ENCODE measurements at places on chromosomes 6 and 20.

DNA sequence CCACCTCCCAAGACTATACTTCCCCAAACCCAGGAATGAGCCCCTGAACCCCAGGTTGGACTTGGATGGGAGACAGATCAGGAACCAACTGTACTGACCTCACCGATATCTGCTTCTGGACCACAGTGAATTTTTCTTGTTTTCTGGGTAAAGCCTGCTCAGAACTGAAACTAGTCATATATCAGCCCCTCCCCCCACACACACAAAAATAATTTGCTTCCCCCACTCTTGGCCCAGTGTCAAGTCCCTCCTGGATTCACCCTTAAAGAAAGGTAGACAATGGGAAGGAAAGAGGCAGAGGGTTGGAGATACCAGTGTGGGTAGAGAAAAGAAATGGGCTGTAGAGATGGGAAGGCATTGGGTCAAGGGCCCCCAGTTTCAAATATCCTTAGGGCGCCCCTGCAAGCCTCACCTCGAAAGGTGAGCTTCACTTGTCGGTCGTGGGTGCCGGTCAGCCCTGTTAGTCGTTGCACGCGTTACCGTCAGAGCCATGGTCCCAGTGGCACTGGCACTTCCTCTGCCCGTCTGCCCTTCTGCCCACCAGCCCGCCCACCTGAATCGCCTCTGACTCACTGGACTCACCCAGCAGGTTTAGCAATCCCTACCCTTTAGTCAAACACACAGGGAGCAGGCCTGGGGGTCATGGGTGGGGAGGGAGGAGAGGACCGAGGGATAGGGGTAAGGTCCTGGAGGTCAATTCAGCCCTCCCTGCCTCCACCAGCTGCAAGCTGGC lies 8.5 kb upstream of the SPAG4 start:
- no peak for DNase-seq

- no peak for DNase-seq
Observed at GRCh38 chr6:43814865-43815264, 44.9 kb downstream of the VEGFA start.

DNA sequence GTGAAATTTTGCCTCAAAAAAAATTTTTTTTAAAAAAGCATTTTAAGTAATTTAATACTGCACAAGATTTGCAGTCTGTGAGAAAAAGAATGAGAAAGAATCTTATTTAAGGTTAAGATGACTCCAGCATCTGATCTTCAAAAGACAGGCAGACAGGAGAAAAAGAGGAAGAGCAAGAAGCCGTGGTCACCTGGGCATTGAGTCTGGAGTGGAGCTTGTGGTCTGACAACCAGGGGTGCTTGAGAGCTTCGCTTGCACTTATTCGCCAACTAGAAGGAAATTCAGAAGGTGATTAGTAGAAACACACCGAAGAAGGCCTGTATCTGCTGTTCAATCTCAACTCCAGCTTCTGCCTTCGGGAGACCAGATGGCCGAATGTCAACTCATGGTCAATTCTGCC lies 75.9 kb downstream of the MYLK4 start:
- no peak for DNase-seq

DNA sequence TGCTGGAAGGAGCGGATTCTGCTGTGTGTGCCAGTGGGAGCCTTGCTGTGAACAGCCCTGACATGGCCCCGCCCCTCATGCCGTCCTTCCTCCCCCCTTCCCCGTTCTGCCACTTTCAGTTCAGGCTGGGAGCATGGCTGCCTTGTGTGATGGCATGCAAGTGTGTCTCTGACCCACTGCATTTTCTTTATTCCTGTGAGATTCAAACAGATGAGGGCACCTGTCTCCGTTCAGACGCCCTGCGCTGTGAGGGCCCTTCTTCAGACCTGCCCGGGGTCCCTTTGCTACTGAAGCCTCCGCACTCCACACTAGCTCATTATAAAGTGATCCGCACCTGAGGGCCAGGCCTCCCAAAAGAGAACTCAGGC lies 88.3 kb downstream of the TAF4 start:
- DNase-seq: no peak

- DNase-seq: no peak
Observed at GRCh38 chr6:63567966-63568365, 4.3 kb upstream of the LOC128125822 start.

GRCh38 chr6:56490993-56491392 lies 151.7 kb downstream of the DST start:
- peak; percentile 40 for DNase-seq

DNA sequence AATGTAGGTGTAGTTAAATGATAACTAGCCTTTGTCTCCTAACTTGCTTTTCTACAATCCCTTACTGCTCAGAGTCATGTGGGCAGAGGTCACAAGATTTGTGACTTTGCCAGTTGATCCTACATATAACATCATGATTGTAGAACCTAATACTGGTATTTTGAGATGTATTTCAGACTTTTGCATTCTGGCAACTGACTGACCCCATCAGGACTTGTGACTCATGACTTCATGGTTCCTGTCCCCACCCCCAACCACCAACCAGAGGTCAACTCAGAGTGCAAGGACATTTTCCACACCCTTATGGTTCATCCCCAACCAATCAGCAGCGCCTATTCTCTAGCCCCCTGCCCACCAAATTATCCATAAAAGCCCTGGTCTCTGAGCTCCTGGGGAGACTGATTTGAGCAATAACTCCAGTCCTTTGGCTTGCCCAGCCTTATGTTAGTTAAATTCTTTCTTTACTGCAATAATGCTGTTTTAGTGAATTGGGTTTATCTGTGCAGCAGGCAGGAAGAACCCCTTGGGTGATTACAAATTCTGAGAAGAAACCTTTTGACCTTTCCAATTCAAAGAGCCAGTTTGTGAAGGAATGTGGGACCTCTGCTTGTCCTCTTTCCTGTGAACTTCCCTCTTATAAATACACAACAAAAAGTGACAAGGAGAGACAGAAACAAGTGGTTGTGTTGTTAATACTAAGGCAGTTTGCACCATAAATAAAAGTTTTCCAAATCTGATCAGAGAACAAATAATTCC lies 588.7 kb downstream of the UTRN start:
- no peak for DNase-seq

GRCh38 chr6:3228046-3228671 lies 706 bp upstream of the TUBB2B start:
- DNase-seq: no peak

DNA sequence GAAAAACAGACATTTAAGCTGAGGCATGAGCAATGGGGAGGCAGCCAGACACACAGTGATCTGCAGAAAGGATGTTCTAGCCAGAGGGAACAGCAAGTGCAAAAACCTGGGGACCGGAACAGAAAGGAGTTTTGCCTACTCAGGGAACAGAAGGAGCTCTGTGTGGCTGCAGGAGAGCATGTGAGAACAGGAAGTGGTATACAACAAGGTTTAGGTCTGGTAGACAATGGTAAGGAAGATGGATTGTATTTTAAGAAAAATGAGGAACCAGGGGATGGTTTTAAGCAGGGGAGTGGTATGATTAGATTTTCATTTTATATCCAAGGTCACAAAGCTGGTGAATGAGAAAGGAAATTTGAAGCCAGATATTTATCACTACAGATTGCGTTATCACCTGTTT lies 157.5 kb downstream of the UNC5CL start:
- no peak for DNase-seq

GRCh38 chr6:81754906-81755305 lies 2.4 kb upstream of the TENT5A start:
- no peak for DNase-seq

DNA sequence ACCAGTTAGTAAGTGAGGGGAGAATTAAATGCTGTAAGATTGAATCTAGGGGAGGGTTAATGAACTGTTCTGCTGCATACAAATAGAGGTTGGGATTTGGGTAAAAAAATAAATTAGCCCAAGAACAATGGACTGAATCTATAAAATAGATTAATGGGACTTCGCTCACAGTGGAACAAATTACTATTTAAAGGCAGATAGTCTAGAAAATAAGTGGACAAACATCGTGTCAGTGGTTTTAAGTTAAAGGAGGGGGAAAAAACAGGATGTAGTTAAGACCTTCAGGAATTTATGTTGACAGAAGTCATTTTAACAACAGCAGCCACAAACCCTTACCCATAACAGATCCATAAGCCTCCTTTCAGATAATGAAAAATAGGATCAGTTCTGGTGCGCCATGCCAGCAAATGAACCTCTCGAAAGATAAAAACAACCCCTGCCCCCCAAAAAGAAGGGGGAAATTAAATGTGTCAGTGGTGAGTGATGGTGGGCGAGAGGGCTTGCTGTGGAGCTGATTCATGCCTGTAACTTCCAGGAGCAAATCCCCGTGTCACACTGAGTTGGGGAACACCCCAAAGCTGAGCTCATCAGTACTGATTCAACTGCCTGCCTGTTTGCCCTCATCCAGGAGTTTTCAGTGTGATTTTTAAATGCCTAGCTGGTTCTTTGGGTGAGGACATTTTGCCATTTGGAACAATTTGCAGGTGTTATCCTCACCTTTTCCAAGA lies 86.8 kb downstream of the PPP1R14C start:
- peak; percentile 60 for DNase-seq

GRCh38 chr20:51037532-51038115 lies 14.7 kb upstream of the KCNG1 start:
- DNase-seq: no peak

DNA sequence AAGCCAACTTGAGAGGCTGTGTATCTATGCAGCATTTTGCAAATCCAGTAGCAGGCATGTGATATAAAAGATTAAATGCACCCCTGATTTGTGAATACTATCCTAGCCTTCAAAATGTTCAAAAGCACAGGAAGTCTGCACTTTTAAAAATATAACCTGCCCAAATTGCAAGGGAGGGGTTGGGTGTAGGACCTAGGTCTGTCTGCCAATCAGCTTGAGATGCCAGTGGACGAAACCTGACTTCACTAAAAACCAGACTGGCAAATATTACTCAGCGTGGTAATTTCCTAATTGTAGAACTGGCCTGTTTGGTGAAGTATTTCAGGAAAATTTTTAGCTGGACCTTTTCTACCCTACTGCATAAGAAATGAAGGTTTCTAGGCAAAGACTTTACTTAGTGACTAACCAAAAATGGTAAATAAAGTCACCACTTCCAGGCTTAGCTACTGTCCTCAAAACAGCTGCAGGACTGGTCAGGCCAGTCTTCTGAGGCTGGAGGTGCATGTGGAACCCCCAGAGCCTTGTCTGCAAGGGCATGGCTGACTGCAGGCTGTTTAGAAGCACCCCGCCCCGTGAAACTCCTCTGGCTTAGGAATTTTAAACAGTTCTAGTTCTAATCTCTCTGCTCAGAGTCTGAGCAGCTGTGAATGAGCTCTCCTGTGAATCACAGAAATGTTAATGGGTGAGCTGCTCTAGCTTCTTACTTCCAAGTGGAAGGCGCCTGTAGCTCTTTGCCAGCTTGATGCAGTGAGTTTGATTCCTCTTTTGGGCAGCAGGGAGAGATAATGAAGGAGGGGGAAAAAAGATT lies 104.4 kb upstream of the ESR1 start:
- DNase-seq: no peak

- no peak for DNase-seq
Observed at GRCh38 chr20:51286758-51287157, 255.8 kb downstream of the NFATC2 start.

DNA sequence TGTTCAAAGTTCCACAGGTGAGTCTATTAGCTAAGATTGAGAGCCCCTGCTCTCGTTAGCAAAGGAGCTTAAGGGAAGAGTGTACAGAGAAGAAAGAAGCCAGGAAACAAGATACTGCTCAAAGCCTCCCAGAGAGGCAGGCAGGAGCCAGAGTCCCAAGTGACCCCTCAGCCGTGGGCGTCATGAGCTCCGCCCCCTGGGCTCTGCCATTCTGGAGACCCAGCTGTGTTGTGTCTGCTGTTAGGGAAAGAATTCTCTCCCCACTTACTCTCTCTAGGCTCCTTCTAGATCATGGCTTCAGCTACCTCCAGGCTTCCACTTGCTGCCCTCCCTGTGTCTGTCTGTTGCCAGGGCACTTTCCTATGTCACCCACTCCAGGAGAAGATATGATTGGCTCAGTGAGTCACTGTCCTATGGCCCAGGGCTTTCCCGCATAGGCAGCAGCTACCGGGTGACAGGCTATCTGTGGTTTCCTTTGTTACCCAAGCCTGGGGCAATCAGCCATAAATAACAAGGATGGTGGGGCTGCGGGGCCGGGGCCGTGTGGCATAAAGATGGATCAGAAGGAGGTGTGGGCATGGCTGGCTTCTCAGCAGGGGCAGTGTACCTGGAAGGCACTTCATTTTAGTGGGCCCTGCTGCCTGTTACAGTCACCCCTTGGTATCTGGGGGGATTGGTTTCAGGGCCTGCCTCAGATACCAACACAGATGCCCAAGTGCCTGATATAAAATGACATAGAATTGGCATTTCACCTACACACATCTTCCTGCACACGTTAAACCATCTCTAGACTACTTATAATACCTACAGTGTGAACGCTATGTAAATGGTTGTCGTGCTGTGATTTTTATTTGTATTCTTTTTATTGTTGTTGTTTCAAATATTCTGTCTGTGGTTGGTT lies 118.9 kb downstream of the ARMC2 start:
- DNase-seq: peak; percentile 61

GRCh38 chr20:50710492-50711063 lies 19.2 kb upstream of the RIPOR3 start:
- peak; percentile 42 for DNase-seq

- no peak for DNase-seq
Observed at GRCh38 chr20:41715526-41715925, 97.3 kb upstream of the CHD6 start.

DNA sequence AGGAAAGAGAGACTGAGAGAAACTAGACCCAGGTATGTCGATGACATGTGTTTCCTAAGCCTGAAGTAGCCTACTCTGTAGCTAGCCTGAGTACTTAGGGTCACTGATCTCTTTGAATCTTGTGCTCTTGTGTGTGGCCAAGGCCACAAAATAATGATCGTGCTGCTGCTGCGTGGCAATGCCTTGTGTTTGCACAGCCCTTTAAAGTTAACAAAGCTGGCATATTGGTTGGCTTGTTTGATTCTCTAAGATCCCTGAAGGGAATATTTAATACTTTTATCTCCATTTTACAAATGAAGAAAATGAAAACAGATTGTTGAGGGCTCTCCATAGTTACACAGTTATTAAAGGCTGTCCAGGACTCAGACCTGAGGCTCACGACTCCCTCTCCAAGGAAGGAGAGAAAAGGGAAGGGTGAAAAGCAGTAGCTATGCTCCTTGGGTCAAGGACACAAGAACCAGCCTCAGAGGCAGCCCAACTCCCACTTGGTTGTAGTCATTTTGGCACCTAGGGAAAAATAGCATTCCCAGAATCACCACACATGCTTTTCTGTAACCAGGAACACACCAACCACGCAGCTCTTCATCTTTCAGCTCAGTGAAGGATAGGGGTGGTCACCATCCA lies 130.7 kb downstream of the LRFN2 start:
- DNase-seq: no peak

GRCh38 chr6:119209452-119210205 lies 131.2 kb upstream of the FAM184A start:
- no peak for DNase-seq
